ENCODE measurements at places on chromosomes 12 and 14.

DNA sequence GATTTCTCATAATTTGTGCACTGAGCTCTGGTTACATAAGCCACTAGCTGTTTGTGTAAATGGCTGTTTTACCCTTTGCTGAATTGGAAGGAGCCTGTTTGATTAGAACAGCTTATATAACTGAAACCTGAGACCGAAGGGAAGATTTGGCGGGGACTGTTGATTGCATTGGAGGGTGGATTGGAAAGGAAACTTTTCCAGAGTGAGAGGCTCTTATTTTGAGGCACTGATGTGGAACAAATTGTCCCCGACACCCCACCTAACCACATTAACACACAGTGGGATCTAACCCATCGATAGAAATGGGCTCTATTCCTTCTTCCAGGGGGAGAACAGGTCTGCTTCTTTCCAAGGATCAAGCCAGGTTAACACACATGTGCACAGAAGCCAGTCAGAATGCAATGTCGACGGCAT is 51.7 kb downstream of the TMEM30B start:
- ATAC-seq: no peak

GRCh38 chr14:69808919-69809808 is 12.1 kb upstream of the SLC10A1 start:
- ATAC-seq: no peak

DNA sequence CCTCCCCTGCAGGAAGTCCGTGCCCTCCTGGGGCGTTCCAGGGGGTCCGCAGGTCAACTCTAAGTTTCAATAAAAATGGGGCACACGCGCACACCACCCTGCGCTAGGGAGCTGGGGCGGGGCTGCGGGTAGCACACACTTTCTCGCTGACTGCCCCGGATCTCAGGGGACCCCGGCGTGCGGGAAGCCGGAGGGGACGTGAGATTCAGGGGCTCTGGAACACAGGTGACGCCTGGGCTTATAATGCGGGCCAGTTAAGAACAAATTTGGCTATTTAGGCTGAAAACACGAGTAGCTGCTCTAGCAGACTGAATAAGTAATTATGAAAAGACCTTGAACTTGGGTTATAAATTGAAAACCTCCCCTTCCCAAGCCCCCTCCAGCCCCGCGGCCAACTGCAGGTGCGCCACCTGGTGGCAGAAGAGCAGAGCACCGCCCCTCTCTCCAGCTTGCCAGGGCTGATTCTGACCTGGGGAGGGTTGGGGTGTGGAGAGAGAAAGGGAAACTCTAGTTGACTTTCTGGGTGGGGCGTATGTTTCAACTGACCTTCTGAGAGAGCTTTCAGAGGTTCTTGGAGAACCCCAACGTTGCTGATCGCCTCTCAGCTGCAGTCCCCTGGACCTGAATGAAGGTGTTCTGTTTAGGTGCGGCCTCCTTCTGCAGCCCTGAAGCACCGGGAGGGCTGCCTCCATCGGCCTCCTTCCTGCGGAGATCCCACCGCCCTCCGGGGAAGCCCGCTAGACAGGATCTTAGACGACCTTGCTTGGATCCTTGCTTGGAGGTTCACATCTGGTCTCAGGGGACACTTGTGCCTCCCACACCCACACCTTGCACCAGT is 118.4 kb upstream of the EVL start:
- ATAC-seq: peak; percentile 49

- no peak for ATAC-seq
Measured at GRCh38 chr14:86084097-86084496, 554.2 kb downstream of the FLRT2 start.

GRCh38 chr12:88896958-88897357 is 316.7 kb upstream of the KITLG start:
- ATAC-seq: no peak

DNA sequence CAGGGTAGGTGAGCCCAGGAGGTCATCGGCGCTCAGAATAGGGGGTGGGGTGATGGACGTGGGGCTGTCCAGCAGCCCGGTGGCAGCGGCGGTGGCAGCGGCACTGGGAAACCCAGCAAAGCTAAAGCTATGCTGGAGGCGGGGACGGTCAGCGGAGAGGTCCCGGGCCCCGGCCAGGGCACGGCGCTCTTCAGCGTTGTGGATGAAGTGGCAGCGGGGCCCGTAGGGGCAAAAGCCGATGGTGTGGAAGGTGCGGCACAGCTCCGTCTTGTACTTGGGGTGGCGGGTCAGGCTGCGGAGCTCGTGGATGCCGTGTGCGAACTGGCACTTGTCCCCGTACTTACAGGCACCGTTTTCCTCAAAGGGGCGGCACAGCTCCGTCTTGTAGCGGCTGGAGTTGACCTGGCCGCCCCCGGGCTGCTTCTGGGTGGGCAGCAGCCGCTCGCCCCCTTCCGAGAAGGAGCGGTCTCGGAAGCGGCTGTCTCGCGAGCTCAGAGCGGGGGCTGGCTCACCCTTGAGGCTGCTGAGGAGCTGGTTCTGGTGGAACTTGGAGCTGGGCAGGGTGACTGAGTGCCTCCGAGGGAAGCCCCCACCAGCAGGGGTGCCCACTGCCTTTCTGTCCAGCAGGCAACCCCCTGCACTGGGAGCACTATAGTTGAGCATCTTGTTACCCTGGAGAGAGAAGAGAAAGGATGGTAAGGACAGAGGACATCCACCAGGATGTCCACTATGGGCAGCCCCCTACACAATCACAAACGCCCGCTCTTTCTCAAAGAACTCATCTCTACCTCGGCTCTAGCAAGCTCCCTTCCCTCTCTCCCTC is 2.8 kb downstream of the ZFP36L1 start:
- peak; percentile 24 for ATAC-seq

GRCh38 chr12:34597548-34598351 is 575.5 kb downstream of the ALG10 start:
- no peak for ATAC-seq

GRCh38 chr14:41868396-41868795 is 261.7 kb downstream of the LRFN5 start:
- no peak for ATAC-seq

- peak; percentile 94 for ATAC-seq
Measured at GRCh38 chr14:35471803-35472202, 62.2 kb upstream of the INSM2 start.

DNA sequence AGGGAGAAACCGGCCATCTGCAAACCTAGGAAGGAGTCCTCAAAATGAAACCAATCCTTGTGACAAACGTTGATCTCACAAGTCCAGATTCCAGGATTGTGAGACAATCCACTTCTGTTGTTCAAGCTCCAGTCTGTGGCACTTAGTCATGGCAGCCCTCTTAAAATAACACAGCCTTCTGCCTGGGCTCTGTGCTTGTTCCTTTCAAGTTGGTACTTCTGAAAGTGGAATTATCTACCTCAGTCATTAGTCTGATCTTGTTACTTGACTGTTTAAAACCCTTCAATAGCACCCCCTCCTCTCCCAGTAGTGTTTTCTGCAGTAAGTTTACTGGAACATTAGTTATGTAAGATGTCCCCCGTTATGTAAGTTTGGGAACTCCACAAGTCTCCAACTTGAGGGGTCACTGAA is 111.0 kb upstream of the HIF1A start:
- ATAC-seq: no peak

- no peak for ATAC-seq
Measured at GRCh38 chr12:104048162-104048561, 1.8 kb downstream of the GLT8D2 start.
